ENCODE measurements at places on chromosomes 7 and 10.
A peak's percentile ranks its signal among the peaks of the same experiment; 100 is the strongest.

DNA sequence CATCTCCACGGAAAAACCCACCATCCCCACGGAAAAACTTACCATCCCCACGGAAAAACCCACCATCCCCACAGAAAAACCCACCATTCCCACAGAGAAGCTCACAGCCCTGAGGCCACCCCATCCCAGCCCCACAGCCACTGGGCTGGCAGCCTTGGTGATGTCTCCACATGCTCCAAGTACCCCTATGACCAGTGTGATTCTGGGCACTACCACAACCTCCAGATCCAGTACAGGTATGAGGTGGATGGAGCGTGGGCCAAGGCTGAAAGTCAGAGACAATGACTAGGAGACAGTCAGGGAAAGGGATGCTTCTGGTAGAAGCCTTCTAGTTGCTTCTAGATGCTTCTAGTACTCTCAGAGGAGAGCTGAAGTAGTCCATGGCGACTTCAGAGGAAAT, 19.6 kb downstream of the ZAN start:
- DNase-seq, result no peak

DNA sequence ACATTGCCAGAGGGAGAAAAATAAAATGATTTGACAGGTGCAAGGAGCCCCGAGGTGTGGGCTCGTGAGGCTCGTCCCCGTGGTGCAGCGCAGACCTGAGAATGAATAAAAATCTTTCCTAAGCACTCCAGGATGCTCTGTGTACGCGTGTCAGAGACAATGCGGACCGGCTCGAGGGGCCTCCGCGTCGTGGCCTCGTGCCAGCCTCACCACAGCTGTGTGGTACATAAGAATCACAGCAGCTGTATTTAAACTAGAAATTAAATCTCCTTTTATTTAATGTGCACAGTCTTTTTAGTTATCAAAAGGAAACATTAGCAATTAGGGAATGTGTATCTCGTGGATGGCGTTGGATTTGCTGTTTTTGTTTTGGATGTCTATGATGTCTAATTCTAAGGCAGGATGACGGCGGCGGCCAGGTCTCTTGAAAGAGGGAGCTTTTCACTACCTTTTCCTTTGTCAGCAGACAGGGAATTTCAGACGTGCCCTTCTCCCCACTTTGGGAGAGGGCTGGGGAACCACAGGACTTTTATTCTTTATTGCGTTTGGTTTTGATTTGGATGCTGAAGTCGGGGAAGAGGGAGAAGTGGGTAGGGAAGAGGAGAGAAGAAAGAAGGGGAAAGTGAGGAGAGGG, 365.3 kb upstream of the SHH start:
- no peak for DNase-seq

- DNase-seq, result no peak
Observed at GRCh38 chr10:21993360-21994001, 10.0 kb downstream of the DNAJC1 start.

DNA sequence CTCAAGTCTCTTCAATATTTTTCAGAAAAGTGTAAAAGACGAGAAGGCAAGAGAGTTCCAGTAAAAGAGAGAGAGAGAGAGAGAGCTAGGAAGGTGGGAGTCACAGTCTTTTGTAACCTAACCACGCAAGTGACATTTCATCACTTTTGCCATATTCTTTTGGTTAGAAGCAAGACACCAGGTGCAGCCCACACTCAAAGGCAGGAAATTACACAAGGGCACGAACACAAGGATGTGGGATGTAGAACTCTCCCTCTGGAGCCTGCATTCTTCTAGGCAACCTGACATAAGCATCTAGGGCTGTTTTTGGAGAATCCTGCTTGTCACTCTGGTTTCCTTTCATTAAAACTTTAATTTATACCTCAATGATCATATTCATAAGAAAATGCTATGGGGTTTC, 1213.1 kb downstream of the DNAJB9 start:
- DNase-seq, result no peak

GRCh38 chr7:30694218-30694745, 12.0 kb upstream of the CRHR2 start:
- DNase-seq, result no peak

DNA sequence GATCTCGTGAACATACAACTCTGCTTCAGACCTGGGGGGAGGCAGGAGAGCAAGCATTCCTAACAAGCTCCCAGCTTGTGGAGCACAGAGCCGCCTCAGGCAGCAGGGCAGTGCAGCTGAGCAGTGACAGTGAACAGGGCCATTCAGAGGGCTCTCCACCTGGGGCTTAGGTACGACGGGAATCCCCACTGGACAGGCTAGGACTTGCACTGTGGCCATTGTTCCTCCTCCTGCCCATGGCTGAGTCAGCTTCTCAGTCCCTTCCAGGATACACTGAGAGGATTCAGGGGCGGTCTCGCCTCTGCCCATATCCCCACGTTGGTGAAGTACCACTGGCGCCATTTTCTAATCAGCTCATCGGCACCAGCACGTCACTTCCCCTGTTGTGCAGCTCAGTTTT, 71.1 kb downstream of the FIGNL1 start:
- no peak for DNase-seq

GRCh38 chr10:48496831-48497779, 107.8 kb downstream of the ARHGAP22 start:
- no peak for DNase-seq

- no peak for DNase-seq
Observed at GRCh38 chr10:112758961-112759360, 191.1 kb upstream of the TCF7L2 start.

DNA sequence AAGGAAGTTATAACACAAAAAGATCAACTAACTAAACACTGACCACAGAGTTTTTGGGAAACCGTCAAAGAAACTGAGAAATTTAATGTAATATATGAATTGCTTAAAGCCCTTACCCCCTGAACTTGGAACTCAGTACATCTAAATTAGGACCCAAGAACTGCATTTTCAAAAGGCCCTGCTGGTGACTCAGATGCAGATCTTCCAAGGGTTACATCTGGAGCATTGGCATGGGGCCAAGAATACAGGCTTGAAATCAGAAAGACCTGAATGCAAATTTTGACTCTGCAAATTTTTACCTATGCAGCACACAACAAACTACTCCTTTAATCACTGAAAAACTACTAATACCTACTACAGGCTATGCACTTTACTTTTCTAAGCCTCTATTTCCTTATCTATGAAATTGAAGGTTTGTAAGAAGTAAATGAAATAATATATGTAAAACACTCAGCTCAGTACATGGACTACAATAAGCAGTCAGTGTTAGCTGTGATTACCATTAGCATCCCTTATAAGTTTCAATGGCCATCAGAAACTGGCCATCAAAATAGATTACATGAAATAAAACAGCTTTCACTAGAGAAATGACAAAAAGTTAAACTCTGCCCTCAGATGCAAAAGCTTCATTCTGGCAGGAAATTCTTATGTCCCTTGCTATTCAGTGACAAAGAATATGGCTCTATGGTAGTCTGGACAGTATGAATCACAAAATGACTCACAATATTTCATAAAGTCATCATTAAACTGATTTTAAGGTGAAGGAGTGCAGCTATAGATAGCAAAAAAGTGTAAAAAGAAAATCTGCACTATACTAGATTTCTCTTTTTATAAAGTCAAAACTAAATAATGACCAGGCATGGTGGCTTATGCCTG, 43.6 kb downstream of the NSUN6 start:
- DNase-seq, result no peak

- DNase-seq, result no peak
Observed at GRCh38 chr7:64849250-64849923, 53.7 kb upstream of the ZNF273 start.

DNA sequence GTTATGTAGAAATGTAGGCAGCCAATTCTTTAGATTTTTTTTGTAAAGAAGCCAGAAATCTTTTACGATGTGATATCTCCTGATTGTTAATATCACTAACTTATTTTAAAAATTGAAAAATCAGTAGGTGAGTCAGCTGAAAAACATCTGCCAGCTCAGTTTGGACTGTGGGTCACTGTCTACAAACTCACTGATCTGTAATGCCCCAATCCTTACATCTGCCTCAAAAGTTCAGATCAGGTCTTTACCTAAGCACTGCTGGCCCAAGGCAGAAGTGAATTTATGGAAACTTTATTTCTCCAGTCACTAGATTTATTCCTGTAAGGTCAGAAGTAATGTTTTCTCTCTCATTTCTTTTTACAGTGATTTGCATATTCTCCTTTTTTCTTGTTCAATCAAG, 31.0 kb upstream of the FAM13C start:
- no peak for DNase-seq

- no peak for DNase-seq
Observed at GRCh38 chr7:154914308-154914995, 88.5 kb downstream of the PAXIP1 start.

DNA sequence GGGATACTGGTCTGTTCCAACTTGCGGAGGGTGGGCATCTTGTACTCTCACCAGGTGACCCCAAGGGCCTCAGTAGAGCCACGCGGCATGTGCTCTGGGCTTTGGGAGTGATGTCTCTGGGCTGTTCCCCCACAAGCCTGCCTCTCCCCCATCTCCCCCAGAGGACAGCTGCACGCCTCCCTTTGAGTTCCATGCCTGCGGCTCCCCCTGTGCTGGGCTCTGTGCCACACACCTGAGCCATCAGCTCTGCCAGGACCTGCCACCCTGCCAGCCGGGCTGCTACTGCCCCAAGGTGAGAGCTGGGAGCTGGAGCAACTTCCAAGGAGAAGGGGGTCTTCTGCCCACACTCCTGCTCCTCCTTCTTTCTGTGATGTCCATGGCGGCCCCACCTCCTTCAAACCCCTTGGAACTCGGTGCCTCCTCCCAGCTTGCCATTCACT, 15.0 kb upstream of the ZNF862 start:
- DNase-seq, result no peak

DNA sequence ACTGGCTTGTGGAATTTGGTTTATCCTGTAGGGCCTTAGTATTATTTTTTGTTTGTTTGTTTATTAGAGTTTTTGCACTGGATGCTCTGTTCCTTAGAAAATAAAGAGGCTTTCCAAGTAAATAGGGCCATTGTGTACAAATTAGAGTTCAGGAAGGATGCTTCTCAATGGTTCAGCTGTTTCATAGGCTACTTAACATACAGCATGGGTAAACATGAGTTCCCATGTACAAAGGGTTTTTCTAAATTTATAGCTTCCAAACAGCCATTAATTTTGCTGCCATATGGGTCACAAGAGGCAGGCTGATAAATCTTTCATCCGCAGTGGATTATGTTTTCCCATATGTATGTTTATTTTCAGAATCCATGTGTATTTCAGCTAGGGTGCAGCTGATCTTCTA, 121.6 kb upstream of the WDR11 start:
- DNase-seq, result no peak

GRCh38 chr7:83355143-83355542, 192.5 kb upstream of the PCLO start:
- no peak for DNase-seq

DNA sequence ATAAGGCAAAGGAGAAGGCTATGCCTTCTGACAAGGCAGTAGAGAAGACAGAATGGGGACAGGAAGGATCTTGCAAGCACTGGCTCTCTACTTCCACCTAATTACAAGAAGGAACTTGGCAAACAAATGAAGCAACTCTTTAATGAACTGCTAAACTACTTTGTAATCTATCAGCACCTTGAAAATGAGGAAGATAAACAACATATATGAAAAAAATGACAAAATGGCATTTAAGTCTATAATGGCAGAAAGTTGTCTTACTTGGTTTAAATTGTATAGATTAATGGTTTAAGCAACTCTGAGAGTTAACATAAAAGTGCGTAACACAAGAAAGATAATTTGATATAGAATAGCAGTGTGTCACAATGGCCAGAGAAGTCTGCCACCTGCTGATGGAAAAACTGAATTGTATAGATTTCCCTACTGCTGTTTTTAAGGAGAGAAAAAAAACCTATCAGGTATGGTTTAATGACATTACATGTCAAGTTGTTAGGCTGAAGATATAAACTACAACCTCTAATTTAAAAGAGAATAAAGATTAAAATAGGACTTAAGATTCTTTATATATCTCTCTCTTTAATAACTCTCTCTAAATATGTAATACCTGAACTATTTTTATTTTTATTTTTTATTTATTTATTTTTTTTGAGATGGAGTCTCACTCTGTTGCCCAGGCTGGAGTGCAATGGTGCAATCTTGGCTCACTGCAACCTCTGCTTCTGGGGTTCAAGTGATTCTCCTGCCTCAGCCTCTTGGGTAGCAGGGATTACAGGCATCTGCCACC, 11.8 kb downstream of the NT5C3A start:
- peak; percentile 38 for DNase-seq

Data from effector memory CD8-positive, alpha-beta T cell (primary cell).